ENCODE measurements at places on chromosomes 7 and 10.

- DNase-seq = no peak
Measured at GRCh38 chr7:81447351-81447952, 322.4 kb downstream of the HGF start.

GRCh38 chr10:95377950-95378349 lies 87.1 kb upstream of the PDLIM1 start:
- DNase-seq = no peak

- DNase-seq = no peak
Measured at GRCh38 chr10:28971764-28972163, 294.4 kb downstream of the BAMBI start.

DNA sequence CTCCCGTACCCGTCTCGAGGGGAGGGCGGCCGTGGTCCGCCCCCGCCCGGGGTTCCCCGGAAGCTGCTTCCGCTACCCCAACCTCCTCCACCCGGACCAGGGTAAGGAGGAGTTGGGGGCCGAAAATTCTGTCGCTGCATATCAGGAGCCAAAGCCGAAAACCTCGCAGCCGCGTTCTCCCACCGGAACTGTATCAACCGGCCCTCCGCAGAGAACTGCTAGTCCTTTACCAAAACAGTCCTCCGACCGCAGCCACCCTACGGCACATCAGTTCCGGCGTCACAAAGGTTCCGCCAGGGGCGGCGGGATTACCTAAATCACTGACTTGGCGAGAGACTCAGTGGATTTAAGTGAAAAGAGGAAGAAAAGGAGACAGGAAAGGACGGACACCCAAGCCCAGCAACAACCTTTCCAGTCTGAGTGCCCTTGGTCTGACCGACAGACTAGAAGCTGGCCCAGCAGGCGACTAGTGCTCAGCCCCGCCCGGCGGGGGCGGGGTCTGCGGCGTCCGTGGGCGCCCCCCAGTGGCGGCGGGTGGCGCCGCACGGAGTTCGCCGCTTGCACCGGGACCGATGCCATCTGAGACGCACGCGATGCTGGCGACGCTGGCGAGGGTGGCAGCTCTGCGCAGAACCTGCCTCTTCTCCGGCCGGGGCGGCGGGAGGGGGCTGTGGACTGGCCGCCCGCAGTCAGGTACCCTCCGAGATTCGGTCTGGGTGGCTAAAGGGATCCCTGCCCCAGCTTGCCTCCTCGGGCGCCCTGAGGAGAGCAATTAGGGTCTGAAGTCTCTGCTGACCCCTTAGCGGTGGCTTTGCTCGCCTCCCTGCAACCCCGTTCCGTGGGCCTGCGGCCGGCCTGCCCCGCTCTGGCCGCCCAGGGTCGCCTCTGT lies at the start of the genes MPLKIP and SUGCT:
TSS of gene MPLKIP (minus strand) at position 195 of the 889 bp plus-strand sequence. CDS start at position 140, 55 bp downstream.
TSS of gene SUGCT (plus strand) at position 578 of the 889 bp plus-strand sequence.
- DNase-seq = peak; percentile 57

DNA sequence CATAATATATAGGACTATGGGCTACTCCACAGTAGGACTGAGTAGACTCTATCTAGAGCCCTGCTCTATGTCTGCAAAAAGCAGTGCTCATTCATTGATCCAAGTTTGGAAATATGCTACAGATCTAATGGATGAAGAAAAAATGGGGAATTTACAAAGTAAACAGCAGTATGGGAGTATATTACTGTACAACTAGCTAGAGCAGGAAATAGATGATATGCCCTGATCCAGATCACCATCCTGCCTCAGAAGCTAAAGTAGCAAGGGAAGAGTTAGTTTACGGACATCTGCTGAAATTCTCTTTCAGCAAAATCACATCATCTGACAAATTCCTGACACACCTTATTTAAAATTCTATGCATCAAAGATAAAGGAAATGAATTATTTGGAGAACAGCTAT lies 168.2 kb upstream of the SEMA3A start:
- no peak for DNase-seq

DNA sequence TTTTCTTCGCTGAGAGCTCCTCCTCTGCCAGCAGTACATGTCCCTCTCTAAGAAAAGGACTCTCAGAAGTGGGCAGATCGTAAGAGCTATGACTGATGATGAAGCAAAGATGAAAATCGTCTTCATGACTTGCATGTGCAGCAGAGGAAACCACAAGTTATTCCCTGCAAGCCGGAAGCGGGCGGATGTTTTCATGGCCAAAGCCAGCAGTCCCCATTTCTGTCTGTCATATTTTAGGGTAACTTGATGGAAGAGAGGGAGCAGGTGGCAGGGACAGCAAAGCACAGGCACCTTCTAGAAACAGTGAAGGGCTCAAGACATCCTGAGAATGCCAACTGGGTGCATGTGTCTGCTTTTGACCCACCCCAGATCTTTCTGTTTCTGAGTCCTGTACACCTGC lies 19.9 kb downstream of the KLF6 start:
- no peak for DNase-seq

DNA sequence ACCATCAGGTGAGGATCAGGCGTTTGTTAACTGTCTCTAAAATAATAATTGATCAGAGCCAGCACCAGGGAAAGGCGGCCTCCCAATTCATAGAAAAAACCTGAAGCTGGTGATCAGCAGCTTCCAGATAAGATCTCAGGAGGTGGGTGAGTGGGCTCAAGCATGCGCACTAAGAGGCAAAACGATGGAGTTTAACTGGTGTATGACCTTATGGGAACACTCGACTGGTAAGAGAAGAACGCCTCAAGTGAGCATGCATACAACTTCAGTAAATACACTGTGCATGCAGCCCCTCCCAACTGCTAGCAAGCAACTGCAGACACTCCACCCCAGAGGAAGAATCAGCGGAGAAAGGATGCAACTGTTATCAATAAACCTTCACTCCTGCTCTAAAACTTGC lies 18.1 kb downstream of the RAPGEF5 start:
- no peak for DNase-seq

DNA sequence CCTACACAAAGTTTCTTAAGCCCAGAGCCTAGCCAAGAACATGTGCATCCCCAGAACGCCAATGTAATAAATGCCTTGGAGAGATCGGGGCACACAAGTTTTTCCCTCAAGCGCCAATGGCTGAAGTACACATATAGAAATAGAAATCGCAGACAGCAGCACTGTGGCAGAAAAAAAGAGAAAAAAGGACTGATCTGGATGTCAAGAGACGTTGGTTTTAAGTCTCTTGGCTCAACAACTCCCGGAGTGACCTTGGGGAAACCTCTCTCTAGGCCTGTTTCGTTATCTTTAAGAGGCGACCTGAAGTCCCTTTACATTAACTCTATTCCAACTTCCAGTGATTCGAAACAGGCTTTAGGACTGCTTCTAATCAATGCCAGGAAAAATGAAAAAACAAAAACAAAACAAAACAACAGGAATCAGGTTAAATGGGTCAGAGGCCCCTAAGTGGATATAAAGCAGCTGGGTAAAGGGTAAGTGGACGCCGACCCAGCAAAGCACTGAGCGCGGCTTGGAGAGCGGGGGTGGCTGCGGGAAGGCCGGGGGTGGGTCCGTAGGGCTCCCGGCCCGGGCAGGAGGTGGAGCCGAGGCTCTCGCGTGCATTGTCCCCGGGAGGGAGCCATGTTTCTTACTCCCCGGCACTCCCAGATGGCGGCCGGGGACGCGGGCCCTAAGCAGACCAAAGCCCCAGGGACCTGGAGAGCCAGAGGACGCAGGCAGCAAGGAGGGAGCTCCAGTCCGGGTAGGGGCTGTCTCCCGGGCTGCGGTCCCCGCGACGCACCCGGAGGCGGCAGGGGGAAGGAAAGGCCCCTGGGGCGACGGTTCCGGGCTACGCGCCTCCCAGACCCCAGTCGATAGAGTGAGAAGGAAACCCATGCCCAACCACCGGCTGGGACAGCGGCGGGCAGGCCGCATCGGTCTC lies 757 bp downstream of the EIF3A start:
- DNase-seq = no peak

DNA sequence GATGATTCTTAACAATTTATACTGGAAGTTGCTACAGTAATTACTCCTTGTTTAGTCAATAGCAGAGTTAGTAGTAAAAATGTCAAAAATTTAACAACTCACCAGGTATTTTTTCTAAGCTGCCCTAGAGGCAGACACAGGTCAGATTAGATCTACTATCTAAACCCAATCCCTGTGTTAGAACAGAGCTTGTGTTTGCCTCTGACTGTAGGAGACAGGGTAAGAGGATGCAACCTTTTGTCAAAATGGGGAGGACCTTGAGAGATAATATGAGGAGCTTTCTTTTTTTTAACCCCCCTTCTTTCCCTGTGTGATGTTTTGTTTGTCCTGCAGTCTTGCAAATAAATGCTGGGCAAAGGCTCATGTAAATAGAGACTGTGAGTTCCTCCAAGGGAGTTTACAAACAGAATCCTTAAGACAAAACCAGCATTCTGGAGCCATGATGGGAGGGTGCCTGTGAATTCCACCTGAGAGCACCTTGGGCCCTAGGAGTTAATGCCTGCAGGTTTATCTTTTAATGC lies 353.1 kb downstream of the GATA3 start:
- no peak for DNase-seq

DNA sequence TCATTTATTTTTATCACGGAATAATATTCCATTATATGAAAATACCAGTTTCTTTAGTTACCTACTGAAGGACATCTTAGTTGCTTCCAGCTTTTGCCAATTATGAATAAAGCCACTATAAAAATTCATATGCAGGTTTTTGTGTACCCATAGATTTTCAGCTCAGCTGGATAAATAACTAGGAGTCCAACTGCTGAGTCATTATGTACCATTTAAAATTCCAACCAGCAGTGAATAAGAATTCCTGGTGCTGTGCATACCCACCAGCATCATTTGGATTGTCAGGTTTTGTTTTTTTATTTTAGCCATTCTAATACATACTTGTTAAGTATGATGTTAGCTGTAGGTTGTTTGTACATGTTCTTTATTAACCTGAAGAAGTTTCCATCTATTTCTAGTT lies 14.5 kb downstream of the FAM24B start:
- DNase-seq = no peak

- no peak for DNase-seq
Measured at GRCh38 chr10:24706479-24707118, 17.1 kb downstream of the ARHGAP21 start.

- no peak for DNase-seq
Measured at GRCh38 chr7:134458341-134458805, 527 bp downstream of the AKR1B1 start.

DNA sequence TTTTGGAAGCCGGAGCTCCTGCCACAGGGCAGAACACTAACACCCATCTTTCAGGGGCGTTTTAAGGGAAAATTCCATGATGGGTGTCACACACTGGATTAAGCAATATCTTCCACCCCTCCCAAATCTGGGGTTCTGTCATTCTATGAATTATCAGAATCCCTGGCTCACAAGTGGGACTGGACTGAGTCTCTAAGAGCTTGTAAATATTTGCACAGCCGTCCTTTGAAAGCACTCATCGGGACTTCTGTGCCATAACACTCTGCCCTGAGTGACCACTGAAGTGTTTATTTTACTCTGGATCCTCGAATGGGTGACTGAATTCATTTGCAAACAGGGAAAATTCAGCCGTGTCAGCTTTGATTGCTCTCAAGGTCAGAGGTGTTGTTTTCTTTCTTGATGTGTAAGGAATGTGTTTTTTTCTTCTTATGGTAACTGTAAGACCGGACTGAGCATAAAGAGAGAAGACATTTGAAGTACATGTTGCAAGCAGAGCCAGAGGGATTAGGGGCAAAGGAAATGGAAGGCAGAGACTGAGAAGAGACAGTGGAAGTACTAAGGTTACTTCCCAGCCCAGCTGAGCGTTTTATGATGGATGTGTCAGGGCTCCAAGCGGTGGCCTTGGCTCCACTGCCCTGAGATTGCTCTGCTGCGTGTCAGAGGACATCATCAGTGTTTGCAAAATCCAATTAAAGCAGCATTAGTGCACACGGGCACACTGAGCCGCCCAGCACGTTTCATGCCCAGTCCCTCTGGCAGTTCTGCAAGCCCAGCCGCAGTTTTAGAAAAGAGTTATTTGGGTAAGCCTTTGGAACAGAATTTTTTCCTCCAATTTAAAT lies 17.7 kb upstream of the GTPBP4 start:
- no peak for DNase-seq

- DNase-seq = no peak
Measured at GRCh38 chr7:55054758-55055157, 35.9 kb downstream of the EGFR start.

Data from cortex of kidney (tissue), 1 donor.